ENCODE measurements at places on chromosomes 11 and 22.

DNA sequence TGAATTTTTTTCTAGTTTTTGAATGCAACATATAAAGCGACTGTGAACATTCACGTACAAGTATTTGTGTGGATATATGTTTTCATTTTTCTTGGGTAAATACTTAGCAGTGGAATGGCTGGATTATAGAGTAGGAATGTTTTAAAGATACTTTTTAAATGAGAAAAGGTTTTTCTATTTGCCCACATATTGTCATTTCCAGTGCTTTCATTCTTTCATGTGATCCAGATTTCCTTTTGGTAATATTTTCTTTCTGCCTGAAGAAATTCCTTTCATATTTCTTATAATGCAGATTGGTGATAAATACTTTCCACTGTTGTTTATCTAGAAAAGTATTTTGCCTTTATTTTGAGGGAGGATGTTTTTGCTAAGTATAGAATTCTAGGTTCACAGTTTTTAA is 7.9 kb downstream of the DDB2 start:
- no peak for DNase-seq

GRCh38 chr11:131533149-131533548 is 162.7 kb downstream of the NTM start:
- no peak for DNase-seq

GRCh38 chr22:24521791-24522245 is 26.7 kb downstream of the UPB1 start:
- peak; percentile 62 for DNase-seq

- peak; percentile 41 for DNase-seq
Observed at GRCh38 chr11:14544611-14545010, 24.4 kb upstream of the PSMA1 start.

- DNase-seq = no peak
Observed at GRCh38 chr22:43106302-43106701, 4.2 kb upstream of the BIK start.

Measured in Kasumi-1 (cell line).